ENCODE measurements at places on chromosomes 12 and 14.

DNA sequence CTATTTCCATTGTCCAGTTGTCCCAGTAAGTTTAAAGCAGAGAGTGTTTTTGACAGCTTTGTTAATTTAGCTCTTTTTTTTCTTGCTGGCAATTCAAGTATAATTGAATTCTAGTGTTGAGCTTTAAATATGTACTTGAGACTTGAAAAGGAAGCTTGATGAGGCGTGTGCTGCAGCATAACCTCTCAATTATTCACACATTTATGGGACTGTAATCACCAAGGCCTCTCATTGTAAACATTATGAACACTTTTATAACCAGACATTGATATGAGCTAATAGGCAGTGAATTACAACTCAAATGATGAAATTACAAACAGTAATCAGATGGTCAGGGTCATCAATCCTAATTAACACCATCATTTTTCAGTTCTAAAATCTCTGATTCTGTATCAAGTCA is 378.0 kb upstream of the DDHD1 start:
- no peak for DNase-seq

GRCh38 chr12:129746318-129746717 is 157.5 kb downstream of the TMEM132D start:
- DNase-seq: no peak

- DNase-seq: no peak
Observed at GRCh38 chr12:118682656-118683055, 298.7 kb upstream of the SRRM4 start.

- no peak for DNase-seq
Observed at GRCh38 chr12:41663598-41664265, 475.6 kb downstream of the PDZRN4 start.

- DNase-seq: no peak
Observed at GRCh38 chr12:129615001-129615400, 288.8 kb downstream of the TMEM132D start.

GRCh38 chr12:14214495-14214894 is 151.0 kb upstream of the ATF7IP start:
- no peak for DNase-seq

- no peak for DNase-seq
Observed at GRCh38 chr14:31283578-31284252, 76.1 kb upstream of the HECTD1 start.

DNA sequence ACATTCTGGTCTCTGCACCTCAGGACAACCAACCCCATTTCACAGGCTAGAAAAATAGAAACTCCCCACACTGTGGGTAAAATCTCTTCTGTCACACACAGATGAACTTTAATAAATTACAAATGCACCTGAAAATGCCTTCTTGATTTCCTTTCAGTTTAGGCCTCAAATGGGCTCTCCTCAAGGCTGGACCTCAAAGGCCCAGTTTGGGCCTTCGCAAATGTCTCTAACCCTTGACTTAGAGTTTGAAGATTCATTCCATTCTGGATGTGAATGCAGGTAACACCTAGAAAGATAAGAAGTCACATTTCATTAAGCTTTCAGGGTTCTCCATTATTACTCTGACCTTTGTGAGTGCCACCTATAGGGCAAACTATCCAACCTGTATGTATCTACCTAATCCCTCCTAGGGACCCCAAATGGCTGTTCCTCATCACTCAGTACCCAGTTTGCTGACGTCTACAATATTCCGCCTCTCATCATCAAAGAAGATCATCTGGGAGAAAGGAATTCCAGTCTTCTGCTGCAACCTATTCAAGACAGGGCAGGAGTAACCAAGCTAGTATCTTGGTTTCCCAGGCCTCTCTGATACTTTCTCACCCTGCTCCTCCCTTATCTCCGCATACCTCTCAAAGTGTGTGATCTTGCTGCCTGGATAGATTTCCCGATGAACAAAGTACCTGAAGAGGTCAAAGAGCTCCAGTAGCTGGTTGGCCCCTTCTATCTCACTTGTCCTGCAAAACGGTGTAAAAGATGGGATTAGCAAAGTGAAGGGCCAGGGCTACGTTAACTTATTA is 776 bp upstream of the CHMP4A start:
- no peak for DNase-seq

- DNase-seq: no peak
Observed at GRCh38 chr12:94265966-94266745, 117.8 kb downstream of the PLXNC1 start.

DNA sequence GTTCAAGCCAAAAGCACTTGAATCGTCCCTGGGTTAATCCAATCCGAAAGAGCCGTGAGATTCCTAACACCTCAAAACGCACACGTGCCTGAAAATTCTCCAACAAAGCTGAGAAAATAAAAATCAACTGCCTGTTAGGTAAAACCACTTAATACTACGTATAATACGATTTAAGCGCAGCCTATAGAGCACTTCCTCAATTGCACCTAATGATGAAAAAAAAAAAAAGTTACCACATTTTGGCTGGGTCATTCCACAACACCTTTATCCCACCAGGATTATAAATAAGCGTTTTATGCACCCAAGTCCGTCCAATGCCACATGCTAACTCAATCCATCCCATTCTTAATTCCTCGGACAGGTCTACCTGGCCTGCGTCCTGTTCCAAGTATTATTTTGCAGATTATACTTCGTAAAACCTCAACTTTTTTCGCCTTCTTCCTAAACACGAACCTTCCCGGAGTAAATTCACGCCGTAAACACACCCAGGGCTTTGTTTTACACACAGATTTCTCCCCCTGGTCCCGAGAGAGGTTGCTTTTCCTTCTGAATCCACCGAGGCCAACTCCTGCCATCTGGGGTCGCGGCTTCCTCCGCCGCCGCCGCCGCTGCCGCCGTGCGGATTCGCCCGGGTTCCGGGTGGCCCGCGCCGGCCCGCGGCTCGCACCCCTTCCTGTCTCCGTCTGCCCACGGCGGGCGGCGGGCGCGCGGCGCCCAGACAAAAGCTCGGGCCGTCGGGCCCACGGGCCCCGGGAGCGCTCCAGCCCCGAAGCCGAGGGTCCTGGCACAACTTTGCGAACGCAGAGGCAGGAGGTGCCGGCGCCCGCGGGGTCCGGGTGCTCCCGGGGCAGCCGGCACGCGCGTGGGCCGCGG is 66.2 kb downstream of the RNF34 start:
- DNase-seq: no peak

GRCh38 chr12:67649261-67649569 is 670 bp downstream of the DYRK2 start:
- no peak for DNase-seq

- DNase-seq: no peak
Observed at GRCh38 chr12:70366581-70367257, 629 bp downstream of the KCNMB4 start.

- no peak for DNase-seq
Observed at GRCh38 chr12:68884251-68884650, 48.7 kb downstream of the CPM start.

GRCh38 chr12:13198876-13199275 is 2.4 kb downstream of the EMP1 start:
- DNase-seq: no peak

- DNase-seq: no peak
Observed at GRCh38 chr14:94045563-94046345, 19.6 kb downstream of the OTUB2 start.

- no peak for DNase-seq
Observed at GRCh38 chr12:85575120-85576096, 260.8 kb downstream of the RASSF9 start.

- no peak for DNase-seq
Observed at GRCh38 chr12:11059784-11060183, 2.3 kb downstream of the TAS2R46 start.

DNA sequence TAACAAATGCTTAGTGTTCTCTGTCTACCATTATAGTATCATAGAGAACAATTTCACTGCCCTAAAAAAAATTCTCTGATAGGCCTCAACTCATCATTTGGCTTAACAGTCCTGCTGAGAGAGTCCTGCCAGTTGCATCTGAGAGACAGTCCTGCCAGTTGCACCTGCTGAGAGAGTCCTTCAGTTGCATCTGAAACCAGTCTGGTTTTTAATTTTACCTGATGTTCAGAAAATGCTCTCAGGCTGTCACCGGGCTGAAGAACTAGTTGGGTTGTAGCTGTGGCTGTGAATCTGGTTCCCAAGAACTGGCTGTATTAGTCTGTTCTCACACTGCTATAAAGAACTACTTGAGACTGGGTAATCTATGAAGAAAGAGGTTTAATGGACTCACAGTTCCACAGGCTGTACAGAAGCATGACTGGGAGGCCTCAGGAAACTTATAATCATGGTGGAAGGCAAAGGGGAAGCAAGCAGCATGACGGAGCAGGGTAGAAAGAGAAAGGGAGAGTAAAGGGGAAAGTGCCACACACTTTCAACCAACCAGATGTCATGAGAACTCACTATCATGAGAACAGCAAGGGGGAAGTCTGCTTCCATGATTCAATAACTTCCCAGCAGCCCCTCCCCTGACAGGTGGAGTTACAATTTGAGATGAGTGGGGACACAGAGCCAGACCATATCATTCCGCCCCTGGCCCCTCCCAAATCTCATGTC is 51.6 kb downstream of the PRKCH start:
- DNase-seq: no peak

- no peak for DNase-seq
Observed at GRCh38 chr14:91350813-91351511, 66.7 kb downstream of the CCDC88C start.

Data from NCI-H1436 treated with DMSO at 0.1 percent for 48 hours (cell line).